ENCODE measurements at places on chromosomes 7 and 10. TPM values are rescaled to one million over a fixed set of nuclear protein-coding genes. Genes with fewer than 3 reads are reported as not detected.

POLR2J2 gene
- total RNA-seq = 2.8 TPM

PTPRZ1 gene
- total RNA-seq = not detected

EVX1 gene
- total RNA-seq = 0.31 TPM

SDK1 gene
- total RNA-seq = not detected

RAB19 gene
- total RNA-seq = 5.3 TPM

GARIN1A gene
- total RNA-seq = 0.86 TPM

CALHM1 gene
- not detected for total RNA-seq

ZNF775 gene
- total RNA-seq = 10.7 TPM

VIPR2 gene
- total RNA-seq = not detected

ATOH7 gene
- total RNA-seq = not detected

A1CF gene
- total RNA-seq = 0.16 TPM

VWDE gene
- not detected for total RNA-seq

CYP3A5 gene
- total RNA-seq = 96.3 TPM

SPDYE11 gene
- not detected for total RNA-seq

ASB4 gene
- 0.08 TPM for total RNA-seq

MAT1A gene
- 0.03 TPM for total RNA-seq

EN2 gene
- total RNA-seq = not detected

SEMA3E gene
- 5.6 TPM for total RNA-seq

PLAC9 gene
- total RNA-seq = not detected

OPALIN gene
- total RNA-seq = not detected

PNLIP gene
- total RNA-seq = not detected

PARP12 gene
- total RNA-seq = 51.1 TPM

ICA1 gene
- 22.6 TPM for total RNA-seq

MET gene
- total RNA-seq = 123 TPM

Data from HT-29 (cell line).